EH (cell line): ENCODE measurements at places on chromosomes 12 and 14.
A peak's percentile ranks its signal among the peaks of the same experiment; 100 is the strongest.

DNA sequence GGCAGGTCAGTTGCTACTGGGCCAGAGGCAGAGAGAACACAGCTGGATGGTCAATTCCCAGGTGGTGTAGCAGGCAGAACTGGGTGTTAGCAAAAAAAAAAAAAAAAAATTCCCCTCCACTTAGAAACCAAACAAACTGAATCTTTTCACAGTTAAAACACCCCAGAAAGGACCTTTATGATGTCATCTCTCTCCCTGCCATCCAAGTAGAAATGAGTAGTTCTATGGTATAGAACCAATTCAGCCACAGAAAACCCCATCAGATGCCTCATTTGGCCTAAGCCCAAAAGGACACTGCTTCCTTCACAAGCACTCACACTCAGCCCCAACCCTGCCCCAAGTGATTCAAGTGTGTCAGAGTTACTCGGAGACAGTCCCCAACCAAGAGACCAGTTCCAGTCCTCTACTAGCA is 230.8 kb downstream of the DPF3 start:
- DNase-seq = no peak

GRCh38 chr14:91220581-91221000 is 23.9 kb downstream of the GPR68 start:
- no peak for DNase-seq

GRCh38 chr14:32564596-32564995 is 235.5 kb downstream of the AKAP6 start:
- peak; percentile 76 for DNase-seq

- peak; percentile 67 for DNase-seq
Observed at GRCh38 chr12:47808574-47809365, 10.9 kb downstream of the HDAC7 start.

GRCh38 chr12:66002812-66003211 is 127.7 kb downstream of the LLPH start:
- DNase-seq = peak; percentile 33

DNA sequence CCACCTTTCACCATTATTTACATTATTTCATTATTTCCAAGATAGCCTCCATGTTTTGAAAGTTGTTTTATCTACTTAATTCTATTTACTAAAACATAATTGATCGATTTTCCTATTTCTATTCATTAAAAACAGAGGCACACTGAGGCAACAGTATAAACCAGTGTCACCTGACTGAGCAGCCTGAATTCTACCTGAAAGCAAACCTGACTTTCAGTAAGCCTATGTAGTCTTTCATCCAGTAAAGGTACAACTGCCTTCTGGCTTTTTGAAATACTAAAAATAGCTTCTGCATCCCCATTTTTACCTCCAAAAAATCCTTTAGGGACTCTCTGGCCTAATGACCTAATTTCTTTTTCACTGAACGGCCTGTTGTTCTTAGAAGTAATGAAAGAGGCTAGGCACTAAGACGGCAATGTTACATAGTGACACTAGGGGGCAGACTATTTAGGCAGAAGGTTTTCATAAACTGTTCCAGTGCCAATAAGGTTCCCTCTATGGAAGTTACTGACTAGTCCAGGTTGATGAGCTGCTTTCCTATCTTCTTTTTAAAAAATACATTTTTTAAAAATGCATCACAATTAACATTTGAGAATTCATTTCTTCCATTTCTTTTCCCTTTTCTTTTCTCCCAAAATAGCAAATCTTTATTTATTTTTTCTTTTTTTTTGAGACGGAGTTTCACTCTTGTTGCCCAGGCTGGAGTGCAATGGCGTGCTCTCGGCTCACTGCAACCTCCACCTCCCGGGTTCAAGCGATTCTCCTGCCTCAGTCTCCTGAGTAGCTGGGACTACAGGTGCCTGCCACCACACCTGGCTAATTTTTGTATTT is 17.5 kb downstream of the ANAPC5 start:
- peak; percentile 77 for DNase-seq

- no peak for DNase-seq
Observed at GRCh38 chr12:13060581-13060980, 16.4 kb downstream of the FAM234B start.

DNA sequence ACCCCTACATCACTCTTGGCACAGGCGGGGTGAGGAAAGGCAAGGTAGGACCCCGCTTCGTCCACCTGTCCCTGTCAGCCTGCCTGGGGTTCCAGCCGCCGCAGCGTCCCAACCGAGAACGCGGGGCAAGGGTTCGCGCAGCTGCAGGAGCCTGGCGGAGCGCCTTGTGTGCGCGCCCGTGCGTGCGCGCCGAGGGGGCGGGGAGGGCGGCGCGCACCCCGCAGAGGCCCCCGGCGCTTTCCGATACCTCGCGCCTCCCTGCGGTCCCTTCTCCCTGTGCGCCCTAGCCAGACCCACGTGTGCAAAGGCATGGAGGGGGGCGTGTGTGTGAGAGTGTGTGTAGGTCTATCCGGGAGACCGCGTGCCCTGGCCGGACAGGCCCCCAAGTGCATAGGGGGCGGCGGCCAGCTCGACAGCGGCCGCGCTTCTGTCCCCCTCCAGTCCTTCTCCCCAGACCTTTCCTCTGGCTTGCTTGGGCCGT is 122.4 kb downstream of the TSPAN9 start:
- peak; percentile 36 for DNase-seq

GRCh38 chr12:90126125-90126524 is 417.5 kb upstream of the ATP2B1 start:
- DNase-seq = peak; percentile 28

DNA sequence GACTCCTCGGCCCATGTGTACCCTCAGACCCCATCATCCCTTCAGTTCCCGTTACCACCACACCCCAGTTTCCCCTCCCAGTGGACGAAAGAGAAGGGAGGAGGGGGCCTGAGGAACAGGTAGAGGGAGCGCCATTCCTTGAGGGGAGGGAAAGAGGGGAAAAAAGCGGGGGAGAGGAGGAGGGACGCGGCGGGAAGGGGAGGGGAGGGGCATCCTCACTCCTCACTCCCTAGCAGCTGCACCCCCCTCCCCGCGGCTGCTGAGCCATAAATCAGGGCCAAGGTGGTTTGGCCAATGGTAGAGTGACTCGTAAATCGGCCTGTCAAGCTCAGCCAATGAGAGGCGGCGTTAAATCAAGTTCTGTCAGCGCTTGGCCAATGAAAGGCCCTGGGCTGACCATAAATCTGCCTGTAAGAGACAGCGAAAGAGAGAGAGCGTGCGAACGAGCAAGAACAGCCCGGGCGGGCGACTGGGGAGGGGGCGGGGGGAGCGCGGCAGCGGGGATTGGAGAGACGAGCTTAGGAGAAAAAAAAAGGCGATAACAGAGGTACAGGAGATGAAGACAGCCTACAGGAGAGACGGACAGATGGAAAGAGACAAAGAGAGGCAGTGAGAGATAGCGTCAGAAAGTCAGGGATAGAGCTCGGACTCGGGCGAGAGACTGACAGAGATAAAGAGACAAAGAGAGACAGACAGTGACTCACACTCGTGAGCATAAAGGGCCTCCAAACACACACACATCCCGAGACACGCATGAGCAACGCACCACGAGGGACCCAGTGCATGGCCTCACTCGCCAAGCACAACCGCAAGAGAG is 5.1 kb downstream of the GPR84 start:
- DNase-seq = peak; percentile 99

GRCh38 chr12:126093908-126094307 is 1028.7 kb downstream of the AACS start:
- no peak for DNase-seq

DNA sequence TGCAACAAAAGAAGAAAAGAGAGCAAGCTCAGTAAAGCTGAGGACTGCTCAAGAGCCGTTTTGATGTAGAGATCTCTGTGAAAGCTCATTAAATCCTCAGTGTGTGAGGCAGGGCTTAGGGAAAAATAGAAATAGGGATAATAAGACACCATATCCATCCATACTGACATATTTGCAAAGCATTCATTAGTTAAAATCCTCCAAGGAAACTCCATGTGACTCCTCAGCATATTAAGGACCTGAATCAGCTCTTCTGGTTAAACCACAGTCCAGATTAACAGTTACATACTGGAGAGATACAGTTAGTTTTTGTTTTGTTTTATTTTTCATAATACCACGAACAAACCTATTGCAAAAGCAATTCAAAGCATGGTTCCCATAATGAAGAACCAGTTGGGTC is 288.2 kb downstream of the PAWR start:
- peak; percentile 73 for DNase-seq

- DNase-seq = no peak
Observed at GRCh38 chr14:106518054-106518943, 991.9 kb downstream of the TMEM121 start.

DNA sequence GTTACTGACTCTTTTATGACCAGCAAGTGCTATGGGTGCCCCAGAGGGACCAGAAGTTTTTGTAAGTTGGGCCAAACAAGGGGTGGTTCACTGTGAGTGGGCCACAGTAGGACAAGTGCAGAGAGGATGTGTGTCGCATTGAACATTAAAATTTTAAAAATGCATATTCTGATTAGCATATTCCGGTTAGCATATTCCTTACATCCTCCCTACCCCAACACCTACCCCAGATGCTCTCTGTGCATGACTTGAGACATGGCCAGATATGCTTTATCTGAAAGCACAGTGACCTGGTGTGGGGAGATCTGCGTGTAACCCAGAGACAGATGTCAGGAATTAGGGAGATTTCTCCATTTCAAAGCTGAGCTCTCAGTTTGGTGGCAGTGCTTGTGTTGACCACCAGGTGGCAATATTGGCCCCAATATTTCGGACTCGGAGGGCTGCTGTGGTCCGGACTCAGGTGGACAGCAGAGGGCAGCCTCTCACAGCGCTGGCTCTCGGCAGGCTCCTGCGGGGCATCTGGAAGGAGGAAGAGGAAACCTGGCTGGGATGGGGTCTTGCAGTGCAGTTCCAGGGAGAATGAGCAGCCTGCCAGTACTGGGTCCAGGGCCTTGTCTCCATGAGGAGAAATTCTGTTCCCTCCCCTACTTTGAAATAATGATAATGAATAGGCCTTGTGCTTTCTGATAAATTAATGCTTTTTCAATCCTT is 1.6 kb upstream of the CEBPE start:
- DNase-seq = peak; percentile 85

DNA sequence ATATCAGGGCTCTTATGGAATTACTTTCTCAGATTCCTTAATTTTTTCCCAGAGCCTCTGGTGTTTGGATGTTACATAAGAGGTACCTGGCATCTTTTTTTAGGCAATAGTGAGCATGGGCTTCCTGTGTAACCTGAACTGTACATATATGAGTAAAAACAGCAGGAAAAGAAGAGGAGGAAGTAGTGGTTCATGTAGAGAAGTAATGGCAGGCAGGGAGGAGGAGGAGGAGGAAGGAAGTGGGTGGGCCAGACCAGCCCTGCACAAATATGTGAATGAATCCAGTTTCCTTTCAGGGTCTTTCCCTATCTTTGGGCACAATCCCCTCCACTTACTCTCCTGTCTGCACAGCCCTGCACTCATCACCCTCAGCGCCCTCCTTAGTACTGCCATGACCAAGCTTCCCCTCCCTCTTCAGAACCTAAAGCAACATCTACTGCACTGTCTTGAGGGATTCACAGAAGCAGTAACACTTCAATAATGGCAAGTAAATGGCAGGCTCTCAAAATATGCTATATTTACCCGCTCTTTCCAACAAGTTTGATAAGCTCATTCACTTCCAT is 40.9 kb upstream of the GSG1 start:
- DNase-seq = no peak

DNA sequence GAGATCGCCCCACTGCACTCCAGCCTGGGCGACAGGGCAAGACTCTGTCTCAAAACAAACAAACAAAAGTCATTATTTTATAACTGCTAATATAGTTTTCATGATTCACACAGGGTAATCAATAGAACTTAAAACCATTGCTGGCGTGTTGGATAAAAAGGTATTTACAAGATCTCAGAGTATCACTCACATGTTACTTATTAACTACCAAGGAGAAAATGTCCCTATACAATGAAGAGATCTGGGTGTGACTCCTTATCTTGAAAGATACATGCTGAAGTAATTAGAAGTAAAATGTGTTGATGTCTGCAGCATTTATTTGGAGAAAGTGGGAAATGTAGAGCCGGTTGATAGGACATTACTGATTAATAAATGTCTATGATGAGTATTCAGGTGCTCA is 57.3 kb upstream of the PIK3C2G start:
- DNase-seq = no peak

DNA sequence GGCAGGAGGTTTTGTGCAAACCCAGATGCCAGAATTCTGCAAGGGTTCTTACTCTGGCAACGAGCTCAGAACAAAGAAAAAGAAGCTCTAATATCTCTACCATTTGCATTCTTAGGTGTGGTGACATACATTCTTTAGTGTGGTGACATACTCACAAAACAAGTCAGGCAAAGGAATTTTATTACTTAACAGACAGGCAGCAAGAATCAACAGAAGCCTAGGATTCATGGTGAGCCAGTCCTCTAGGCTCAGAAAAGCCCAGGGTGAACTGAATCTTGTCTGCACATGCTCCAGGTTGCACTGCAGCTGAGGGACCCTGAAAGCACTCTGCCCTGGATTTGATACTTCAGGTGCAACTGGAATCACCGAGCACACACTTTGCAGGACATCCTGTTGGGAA is 122.4 kb upstream of the PTPRQ start:
- peak; percentile 28 for DNase-seq

DNA sequence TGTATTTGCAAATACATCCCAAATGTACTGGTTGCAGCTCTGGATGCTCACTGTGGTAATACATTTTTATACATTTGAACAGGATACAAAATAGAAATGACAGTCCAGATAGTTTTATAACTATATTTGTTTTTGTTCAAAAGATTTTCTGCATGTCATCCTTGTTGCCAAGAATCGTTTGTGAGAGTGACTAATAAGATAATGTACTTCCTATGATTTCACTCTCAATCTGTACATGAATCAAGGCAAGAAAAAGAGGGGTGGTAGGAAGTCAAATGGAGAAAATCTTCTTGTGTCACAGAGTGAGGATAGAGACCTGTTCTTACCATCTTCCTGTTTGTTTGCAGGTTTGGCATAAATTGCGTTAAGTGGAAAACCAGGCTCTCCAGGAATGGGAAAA is 13.9 kb downstream of the ARPC3 start:
- DNase-seq = peak; percentile 47

GRCh38 chr12:94545935-94546771 is 86.5 kb upstream of the CEP83 start:
- DNase-seq = peak; percentile 49

- peak; percentile 81 for DNase-seq
Observed at GRCh38 chr12:113325916-113326315, 9.0 kb downstream of the SLC8B1 start.

- peak; percentile 88 for DNase-seq
Observed at GRCh38 chr12:45231515-45232145, 15.7 kb downstream of the ANO6 start.

- peak; percentile 50 for DNase-seq
Observed at GRCh38 chr14:68527329-68527851, 265.5 kb downstream of the ZFP36L1 start.

GRCh38 chr12:52692254-52692653 is 11.1 kb downstream of the KRT77 start:
- no peak for DNase-seq

DNA sequence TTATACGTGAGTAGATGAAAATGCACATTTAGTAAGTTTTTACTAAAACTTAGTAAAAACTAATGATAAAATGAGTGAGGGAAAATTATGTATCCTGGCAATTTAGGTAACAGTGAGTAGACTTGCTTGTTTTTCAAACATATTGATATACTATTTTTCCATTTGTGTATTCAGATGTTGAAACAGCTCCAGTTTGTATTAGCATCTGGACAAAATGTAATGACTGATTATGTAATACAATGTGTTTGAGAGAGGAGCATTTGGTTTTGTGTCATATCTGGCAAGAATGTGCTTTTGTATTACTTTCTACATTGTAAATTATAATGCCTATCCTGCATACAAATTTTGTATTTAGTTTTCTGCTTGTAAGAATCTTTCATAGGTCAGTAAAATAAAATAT is 5.6 kb downstream of the CNOT2 start:
- DNase-seq = no peak
